ENCODE measurements at places on chromosomes 5 and 9.

- no peak for DNase-seq
Observed at GRCh38 chr5:64165500-64166200, at the start of gene RNF180. TSS of gene RNF180 (plus strand) at chr5:64165843. CDS start at chr5:64200808, 34,965 bp downstream.

- DNase-seq: no peak
Observed at GRCh38 chr5:174323878-174324281, 278.4 kb downstream of the NSG2 start.

DNA sequence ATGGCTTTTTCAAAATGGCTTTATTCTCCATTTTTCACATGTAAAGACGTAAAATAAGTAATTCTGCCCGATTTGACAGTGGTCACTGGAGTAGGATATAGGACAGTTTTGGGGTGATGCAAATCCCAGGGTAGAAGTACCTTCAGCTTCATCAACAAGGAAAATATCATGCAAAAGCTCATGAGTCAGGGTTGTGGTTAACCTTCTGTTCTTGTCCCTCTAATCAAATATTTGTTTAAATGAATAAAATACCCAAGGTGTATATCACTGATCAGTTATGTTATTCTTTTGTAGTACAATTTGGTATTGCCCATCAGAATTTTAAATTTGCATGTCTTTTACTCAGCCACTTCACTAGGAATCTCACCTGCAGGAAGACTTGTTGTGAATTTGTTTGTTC is 40.0 kb downstream of the FBXL7 start:
- no peak for DNase-seq

DNA sequence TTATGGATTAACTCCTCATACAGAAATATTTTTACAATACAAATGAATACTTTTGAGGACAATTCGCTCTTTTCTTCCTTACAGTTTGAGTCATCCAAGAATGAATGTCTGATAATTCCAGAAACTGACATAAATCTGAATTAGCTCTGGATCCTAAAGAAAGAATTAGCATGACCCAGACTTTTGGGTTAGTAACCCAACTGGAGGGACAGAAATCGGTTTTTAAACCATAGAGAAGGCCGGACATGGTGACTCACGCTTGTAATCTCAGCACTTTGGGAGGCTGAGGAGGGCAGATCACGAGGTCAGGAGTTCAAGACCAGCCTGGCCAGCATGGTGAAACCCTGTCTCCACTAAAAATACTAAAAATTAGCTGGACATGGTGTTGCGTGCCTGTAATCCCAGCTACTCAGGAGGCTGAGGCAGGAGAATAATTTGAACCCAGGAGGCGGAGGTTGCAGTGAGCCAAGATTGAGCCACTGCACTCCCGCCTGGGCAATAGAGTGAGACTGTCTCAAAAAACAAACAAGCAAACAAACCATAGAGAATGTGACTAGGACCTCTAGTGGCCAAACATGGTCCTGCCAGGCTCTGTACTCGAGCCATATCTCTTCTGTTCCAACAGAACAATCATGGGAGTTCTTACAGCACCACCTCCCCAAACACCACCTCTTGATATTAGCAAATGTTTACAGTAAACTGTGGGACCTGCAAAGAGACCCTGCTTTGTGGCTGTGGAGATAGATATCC is 44.8 kb downstream of the LURAP1L start:
- no peak for DNase-seq

GRCh38 chr5:153672347-153673090 is 182.0 kb downstream of the GRIA1 start:
- DNase-seq: no peak

- no peak for DNase-seq
Observed at GRCh38 chr5:52870448-52870847, 82.7 kb downstream of the ITGA1 start.

- no peak for DNase-seq
Observed at GRCh38 chr9:136147890-136148714, 29.4 kb upstream of the TMEM250 start.

DNA sequence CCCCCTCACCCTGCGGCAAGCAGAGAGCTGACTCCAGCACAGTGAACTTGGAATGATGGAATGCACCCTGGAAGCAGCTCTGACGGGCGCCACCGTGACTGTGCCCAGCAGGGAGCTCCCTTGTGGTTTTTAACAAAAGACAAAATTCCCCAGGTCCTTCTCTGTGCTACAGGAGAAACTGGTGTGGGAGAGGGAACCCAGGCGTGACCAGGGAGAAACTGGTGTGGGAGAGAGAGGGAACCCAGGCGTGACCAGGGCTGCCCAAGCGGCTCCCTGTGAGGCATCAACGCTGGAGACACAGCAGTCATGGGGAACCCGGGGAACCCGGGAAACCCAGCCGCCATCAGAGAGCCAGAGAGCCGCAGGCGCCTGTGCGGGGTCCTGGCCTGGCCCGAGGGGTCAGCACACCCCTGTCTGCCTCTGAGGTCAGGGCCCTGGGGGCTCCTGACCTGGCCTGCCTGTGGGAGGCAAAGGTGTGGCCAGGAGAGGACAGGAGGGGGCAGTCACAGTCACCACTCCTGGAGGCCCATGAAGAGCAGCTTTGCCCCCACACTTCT is 3.1 kb upstream of the AHRR start:
- no peak for DNase-seq

- no peak for DNase-seq
Observed at GRCh38 chr5:23840083-23840482, 332.7 kb downstream of the PRDM9 start.

DNA sequence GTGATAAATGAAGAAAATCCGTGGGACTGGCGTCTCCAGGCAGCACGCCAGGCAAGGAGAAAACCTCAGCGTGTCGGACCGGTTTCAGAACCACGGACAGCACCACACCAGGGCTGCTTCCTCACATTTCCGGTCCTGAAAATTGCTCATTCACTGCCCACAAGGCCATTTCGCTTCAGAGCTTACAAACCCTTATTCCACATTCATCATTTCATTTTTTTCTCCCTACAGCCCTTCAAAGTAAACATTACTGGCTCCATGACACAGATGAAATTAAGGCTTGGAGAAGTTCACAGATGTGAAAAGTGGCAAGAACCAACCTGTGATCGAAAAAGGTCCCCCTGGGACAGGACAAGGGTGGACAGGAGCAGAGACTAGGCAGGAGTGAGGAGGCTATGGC is 1.5 kb upstream of the GPRIN1 start:
- peak; percentile 53 for DNase-seq

GRCh38 chr5:109669991-109670706 is 19.6 kb upstream of the MAN2A1 start:
- DNase-seq: no peak

DNA sequence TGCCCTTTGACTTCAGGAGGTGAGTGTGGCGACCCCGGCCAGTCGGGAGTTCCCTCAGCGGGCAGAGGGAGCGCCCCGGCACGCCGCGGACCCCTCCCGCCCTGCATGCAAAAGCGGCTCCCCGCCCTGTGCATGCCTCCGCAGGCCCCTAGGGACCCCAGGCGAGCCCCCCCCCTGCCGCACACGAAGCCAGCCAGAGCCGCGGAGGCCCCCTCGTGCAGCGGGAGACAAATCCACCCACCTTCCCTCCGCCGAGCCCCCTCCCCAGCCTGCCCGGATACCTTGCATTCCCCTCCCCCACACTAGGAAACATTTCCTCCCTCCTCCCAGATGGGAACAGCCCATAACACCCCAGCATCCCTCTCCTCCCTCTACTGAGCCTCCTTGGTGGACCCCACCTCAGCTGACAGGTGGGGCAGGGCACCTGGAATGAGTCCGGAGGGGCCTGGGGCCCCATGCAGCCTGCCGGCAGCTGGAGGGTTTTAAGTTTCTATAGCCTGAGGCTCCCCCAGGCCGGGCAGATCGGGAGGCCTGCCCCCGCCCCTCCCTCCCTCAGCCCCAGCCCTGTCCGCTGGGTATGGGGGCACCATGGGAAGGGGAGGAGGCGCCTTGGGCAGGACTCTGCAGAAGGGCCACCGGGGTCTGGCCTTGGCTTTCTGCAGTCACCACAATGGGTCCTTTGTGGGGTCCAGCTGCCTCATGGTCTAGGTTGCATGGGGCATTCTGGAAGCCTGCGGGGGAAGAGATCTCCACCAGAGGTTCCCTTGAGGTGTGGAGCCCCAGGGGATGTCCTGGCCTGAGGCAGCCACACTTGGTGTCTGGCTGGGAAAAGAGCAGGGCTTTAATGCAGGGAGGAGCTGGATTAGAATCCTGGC is 601 bp downstream of the ERGIC1 start:
- DNase-seq: peak; percentile 46

DNA sequence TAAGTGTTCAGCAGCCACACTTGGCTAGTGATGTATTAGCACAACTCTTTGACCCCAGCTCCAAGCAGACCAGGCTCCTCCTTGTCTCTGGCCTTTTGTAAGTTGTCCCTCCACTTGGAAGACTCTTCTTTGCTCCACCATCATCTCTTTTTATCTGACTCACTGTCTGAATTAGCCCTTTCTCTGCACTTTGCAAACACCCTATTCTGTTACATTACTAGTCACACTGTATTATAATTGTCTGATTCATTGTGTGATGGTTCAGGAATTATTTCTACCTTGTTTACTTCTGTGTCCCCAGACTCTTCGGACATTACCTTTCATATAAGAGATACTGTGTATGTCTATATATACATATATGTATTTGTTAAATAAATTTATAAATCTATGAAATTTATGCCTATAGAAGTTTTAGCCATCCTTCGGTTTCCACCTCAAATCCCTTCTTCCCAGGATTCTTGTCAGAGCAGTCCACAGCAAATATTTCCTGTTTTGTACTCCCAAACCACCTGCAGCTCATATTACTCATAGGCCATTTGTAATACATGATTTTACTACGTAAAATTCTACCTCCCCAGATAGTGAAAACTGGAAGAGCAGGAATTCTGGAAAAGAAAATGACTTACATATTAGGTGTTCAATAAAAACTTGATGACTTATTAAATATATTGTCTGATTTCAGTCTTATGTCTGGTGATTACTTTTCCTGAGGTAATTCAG is 69.0 kb downstream of the MTAP start:
- DNase-seq: no peak

- DNase-seq: no peak
Observed at GRCh38 chr5:3837506-3837905, 241.9 kb downstream of the IRX1 start.

- no peak for DNase-seq
Observed at GRCh38 chr5:150801117-150801927, 22.8 kb downstream of the SMIM3 start.

DNA sequence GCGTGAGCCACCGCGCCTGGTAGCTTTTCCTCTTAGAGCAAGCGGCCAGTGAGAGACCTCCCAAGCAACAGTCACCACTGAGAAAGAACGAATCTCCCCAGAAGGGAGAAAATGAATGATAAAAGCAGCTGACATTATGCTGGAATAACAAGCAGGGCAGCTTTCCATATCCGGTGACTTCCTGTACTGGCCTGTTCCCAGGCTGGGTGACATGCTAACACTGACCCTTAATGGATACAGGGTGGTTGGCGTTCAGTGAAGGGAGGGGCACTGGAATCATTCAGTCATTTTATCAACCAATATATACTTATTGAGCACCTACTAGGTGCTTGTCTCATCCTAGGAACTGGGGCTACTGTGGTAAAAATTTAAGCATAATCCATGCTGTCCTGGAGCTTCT is 357.3 kb upstream of the PANK3 start:
- DNase-seq: no peak

DNA sequence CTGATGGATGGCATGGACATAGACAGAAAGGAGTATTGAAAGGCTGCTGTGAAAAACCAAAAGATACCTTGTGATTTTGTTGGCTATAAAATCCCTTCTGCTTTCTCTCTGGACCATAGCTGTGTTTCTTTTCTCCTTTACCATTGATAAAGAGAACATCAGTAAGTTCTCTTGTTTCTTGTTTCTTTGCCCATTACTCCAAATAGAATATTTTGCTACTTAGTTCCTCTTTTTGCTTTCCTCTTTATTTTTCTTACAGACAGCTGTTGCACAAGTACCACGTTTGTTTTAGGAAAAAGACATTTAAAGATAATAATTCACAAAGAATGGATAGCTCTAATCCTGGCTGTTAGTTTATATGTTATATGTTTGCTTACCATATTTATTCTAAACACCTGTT is 1129.2 kb downstream of the DTWD2 start:
- no peak for DNase-seq

DNA sequence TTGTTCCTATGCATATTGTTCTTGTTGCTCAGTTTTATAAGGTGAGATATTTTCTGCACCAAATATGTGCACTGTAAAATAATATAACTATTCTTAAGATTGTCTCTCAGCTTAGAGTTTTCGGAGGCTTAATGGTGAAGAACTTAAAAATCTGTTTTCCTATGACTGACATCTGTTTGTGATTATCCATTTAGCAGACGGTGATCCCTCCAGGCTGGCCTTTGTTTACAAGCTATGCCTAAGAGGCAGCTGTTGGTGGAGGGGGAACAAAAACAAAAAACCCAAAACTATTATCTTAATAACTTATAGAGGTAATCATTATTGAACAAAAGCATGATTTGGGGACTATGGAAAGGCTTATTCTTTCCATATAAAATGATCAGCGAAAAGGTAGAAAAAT is 658 bp downstream of the PDCD1LG2 start:
- DNase-seq: no peak

DNA sequence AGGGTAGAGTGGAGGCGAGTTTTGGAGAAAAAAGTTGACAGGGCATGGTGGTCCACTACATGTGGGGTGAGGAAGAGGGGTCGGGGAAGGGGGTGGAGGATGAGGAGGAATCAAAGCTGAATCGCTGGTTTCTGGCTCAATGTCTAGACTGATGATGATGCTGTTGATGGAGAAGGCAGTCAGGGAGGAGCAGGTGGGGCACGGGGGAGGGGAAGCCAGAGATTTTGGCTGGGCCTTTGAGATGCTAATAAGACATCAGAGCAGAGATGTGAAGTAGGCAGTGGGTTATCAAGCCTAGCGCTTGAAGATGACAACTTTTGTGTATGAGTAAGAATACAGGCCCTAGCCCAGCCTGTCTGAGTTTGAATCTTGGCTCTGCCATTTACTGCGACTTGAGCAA is 32.4 kb upstream of the TTC23L start:
- DNase-seq: no peak

- no peak for DNase-seq
Observed at GRCh38 chr5:82351754-82352145, 73.6 kb upstream of the RPS23 start.

GRCh38 chr5:12114075-12114474 is 209.8 kb upstream of the CTNND2 start:
- DNase-seq: no peak

GRCh38 chr5:14471507-14471906 is 110.1 kb upstream of the OTULINL start:
- DNase-seq: no peak

- DNase-seq: no peak
Observed at GRCh38 chr5:110458313-110458712, 268.2 kb downstream of the TMEM232 start.

DNA sequence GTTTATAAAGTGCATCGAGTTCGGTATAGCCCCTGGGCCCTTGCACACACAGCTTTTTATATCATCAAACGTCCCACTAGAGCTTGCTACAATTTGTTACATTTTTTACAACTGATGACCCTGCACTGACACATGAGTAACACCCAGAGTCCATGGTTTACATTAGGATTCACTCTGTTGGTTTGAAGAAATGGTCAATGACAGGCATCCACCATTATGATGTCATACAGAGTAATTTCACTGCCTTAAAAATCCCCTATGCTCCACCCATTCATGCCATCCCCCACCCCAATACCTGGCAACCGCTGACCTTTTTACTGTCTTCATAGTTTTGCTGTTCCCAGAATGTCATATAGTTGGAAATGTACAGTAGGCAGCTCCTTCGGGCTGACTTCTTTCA is 130.2 kb downstream of the MED10 start:
- no peak for DNase-seq
